Cardiac fibroblast (primary cell): ENCODE measurements at places on chromosomes 2 and 18.

DNA sequence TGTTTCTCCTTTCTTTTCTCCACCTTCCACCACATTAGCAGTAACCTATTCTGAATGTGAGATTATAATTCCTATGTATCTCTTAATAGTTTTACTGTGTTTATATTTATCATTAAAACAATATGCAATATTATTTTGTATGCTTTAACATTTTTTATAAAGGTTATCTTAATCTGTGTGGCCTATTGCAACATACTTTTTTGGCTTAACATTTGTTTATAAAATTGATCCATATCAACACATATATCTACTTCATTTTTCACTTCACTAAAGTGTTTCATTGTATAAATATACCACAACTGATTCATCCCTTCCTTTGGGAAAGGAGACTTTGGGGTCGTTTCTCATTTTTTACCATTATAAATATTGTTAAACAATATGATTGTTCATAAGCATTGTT is 48.6 kb downstream of the ATP9B start:
- no peak for DNase-seq

- DNase-seq, result no peak
Observed at GRCh38 chr2:67075530-67076238, 321.4 kb upstream of the ETAA1 start.

- peak; percentile 71 for DNase-seq
Observed at GRCh38 chr2:108542071-108542470, 7.8 kb downstream of the LIMS1 start.

- no peak for DNase-seq
Observed at GRCh38 chr18:2969695-2970094, 43.2 kb downstream of the LPIN2 start.

- DNase-seq, result no peak
Observed at GRCh38 chr18:10659000-10659399, 133.2 kb downstream of the NAPG start.

DNA sequence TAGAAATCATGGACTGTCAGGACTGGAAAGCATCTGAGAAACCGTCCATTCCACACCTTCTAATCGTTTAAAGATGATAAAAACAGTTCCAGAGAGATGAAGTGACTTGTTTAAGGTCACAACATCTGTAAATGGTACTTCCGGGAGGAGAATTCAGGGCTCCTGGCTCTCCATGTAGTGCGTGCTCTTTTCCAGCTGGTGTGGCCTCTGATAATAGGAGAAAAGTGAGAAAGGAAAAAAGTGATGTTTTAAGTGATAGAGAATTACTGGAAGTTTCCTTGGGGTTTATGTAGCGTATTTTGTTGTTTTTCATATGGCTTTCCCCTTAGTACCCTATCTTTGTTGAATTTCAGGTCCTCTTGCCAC is 663 bp downstream of the C2orf49 start:
- no peak for DNase-seq

DNA sequence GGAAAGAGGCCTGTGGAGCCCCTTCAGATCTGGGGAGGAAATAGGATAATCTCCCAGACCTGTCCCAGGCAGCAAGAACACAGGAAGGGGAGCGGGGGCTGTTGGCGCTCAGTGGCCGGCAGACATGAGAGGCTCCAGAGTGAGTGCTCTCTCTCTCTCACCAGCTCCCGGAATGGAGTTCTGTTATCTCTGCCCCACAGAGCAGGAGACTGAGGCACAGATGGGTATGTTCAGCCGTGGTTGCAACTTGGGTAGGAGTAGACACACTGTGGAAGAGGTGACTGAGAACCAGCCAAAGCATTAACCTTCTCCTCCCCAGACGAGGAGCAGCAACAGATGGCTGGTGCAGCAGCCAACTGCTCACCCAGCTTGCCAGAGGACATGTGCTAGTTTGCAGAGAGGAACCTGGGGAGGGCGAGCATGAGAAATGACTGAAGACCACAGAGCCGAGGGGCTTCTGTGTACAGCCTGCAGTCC is 82.0 kb downstream of the NRP2 start:
- no peak for DNase-seq
